Mesothelial cell of epicardium (in vitro differentiated cells): ENCODE measurements at places on chromosomes 12 and 14. TPM values are rescaled to one million over a fixed set of nuclear protein-coding genes. Genes with fewer than 3 reads are reported as not detected.

GRCh38 chr12:106722837-106723236, 51.6 kb upstream of the RIC8B start:
- DNase-seq = no peak

- no peak for DNase-seq
Observed at GRCh38 chr12:66288121-66288520, 14.2 kb upstream of the HELB start.

The GPATCH2L gene
- total RNA-seq = 74.9 to 83.1 TPM (median 80.7 TPM) in 3 replicates

DNA sequence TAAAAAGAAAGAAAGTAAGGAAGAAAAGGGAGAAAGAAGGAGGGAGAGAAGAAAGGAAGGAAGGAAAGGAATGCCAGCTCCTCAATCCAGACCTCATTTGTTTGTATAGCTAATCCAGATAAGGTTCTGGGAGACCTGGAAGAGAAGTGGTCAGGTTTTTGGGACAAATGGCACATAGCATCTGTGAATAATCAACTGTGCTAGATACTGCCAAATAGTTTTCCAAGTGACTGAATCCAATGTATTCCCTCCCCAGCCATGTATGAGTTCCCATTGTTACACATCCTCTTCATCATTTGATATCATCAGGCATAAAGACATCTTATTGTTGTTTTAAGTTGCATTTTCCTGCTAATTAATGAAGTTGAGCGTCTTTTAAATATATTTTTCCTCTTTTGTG, 18.6 kb upstream of the PTGR2 start:
- DNase-seq = no peak

DNA sequence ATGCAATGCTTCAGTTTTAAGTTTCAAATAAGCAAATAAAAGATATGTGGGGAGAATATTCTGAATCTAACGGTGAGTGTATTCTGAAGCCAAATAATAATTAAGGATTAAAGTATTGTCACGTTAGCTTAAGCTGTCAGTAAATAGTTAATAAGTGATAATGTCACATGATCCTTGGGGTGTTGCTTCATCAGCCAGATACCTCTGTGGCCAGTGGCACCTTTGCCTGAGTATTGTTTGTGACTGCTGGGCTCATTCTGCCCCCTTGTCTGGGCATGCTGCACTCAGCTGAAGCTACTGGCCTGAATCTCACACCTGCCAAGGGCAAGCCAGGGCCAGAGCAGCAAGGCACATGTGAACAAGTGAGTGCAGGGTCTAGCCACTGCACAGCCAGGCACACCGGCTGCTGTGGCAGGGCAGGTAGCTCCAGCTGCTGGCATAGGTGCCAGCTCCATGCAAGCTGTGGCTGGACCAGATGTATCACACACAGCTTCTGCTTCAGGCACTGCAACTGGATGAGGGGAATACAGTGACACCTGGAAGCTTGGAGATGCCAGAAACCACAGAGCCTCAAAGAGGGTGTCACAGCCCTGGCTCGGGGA, 739.7 kb downstream of the SLC6A15 start:
- no peak for DNase-seq

GRCh38 chr12:60070552-60070951, 474.7 kb downstream of the SLC16A7 start:
- DNase-seq = no peak

DNA sequence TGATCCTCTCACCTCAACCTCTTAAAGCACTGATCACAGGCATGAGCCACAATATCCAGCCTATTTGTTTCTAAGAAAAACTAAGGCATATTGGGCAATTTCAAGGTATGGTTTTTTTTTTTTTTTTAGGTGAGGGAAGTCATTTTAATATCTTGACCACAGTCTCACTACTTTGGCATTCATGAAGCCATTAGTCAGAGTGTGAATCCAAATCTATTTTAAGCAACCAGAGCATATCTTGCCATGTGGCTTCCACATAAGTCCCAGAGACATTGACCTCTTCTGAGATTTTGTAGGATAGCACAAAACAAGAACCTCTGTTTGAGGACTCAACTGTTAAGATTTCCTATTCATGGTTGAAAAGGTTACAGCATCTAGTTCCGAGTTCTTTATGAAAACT, 130.3 kb upstream of the RBM19 start:
- DNase-seq = no peak

- no peak for DNase-seq
Observed at GRCh38 chr12:109307051-109307450, 2.0 kb downstream of the FOXN4 start.

The STXBP6 gene
- total RNA-seq = 14.5 to 19.2 TPM (median 16.6 TPM) in 3 replicates

The PTPRO gene
- total RNA-seq = 2.1 to 4.3 TPM (median 2.6 TPM) in 3 replicates

DNA sequence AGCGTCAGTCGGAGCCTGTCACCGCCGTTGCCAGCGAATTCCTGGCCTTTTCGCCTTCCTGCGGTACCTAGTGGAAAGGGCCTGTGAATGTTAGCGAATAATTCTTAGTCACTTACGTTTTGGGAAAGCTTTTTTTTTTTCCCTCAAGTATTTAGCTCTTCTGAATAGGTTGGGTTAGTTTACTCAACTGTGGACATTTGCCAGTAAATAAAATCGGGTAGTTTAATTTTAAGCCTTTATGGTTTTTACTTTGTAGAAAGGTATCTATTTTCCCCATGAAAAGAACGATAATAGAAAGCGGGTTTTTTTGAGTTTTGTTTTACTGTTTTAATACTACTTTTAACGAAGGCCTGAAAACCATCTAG, 1.7 kb downstream of the YY1 start:
- no peak for DNase-seq

DNA sequence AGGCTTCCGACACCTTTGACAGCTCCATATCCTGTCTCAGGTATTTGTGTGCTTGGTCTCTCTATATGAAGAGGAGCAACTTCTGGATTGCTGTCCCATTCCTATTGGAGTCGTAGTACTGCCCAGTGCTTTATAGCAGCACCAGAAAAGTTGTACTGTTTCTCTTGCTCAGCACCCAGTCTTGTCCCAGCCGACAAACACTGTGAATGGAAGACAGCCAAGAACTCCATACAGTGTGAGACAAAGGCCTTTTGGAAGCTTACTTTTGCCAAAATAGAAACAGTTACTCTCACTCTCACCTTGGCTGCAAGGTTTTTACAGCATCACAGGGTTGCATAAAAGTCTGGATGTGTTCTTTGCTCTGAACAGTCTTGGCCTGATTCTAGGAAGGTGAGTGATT, 105.3 kb downstream of the TGFB3 start:
- no peak for DNase-seq

The ACTR10 gene
- total RNA-seq = 62.2 to 71.5 TPM (median 67.1 TPM) in 3 replicates

DNA sequence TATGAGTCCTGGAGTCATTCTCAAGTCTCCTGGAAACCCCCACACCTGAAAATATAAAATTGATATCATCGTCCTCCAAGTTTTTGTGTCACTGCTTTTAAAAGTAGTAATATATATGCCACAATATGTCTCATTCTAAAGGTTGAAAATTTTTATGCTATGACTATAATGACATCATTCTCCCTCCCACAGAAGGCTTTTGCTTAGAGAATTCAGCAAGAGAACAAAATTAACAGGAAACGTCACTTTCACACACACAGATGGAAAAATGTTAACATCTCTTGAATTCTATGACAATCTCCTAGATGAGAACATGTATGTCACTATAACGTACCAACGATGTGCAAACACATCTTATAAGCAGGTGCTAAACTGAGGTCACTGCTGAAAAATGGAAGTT, 498.3 kb downstream of the FOXG1 start:
- DNase-seq = no peak

GRCh38 chr12:70783455-70783854, 137.1 kb downstream of the PTPRR start:
- no peak for DNase-seq

The FAM90A1 gene
- 0.09 to 0.20 TPM in 2 of 3 replicates, not detected in the other for total RNA-seq

The GPRC5D gene
- total RNA-seq = not detected in 3 replicates

- DNase-seq = peak; percentile 73
Observed at GRCh38 chr14:74955229-74956026, at the start of gene PGF. Gene PGF, minus strand, starts transcription at chr14:74955597. Its CDS starts 355 bp downstream, at chr14:74955242.

DNA sequence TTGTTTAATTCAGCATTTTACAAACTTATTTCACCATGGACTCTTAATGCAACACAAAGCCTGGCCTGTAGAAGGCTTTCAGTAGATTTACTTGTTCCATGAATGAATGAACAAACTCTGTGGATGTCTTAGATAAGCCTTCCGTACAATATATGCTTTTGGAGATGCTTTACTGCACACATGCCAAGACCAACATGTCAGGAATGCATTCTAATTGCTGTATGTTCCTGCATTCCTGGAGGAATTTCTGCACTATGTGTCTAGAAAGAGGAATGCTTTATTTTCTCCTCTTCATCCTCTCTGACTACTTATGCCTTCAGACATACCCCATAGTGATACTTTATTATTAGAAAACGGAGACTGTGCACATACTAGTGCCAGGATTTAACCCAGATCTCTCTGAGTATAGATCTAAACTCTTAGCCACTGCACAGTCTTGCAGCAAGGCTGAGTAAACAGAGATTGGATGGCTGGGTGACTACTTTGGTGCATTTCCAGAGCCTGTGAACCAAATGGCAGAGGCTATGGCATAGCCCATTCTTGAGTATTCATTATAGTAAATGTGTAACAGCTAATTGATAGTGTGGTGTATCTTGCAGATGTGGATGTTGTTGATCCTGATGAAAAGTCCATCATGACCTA, 108.2 kb downstream of the SYNE2 start:
- DNase-seq = no peak

The E2F7 gene
- total RNA-seq = 6.9 to 8.2 TPM (median 7.7 TPM) in 3 replicates

- no peak for DNase-seq
Observed at GRCh38 chr12:46628176-46628575, 197.6 kb downstream of the SLC38A4 start.

DNA sequence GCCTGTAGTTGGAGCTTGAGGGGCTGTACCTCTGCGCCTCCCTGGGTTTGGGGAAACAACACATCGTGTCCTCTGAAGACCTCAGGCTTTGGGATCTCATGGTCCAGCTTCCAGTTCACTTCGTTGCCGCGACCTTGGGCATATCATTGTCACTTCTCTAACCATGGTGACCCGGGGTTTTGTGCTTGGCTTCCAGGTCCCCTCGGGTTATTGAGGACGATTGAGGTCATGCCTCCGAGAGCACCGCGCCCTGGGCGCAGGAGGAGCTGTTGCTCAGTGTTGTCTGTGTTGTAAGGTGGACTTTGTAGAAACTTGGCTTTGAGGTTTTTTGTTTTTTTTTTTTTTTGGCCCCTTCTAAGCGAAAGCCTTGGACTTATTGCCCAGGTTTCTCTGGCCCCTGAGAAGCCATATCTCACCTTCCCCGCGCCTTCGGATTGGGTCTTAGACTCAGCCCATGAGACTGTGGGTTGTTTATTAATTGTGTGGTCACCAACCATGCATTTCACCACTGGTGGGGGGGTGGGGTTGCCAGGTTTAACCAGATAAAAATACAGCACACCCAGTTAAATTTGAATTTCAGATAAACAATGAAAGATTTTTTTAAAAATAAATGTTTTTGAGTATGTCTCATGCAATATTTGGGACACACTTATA, 2.6 kb downstream of the BCL7A start:
- DNase-seq = no peak

The OR4E1 gene
- not detected in 3 replicates for total RNA-seq

GRCh38 chr12:90512518-90512917, 442.5 kb downstream of the CCER1 start:
- no peak for DNase-seq

GRCh38 chr14:23123419-23123818, 4.4 kb upstream of the CEBPE start:
- no peak for DNase-seq

The TMEM132C gene
- 24.2 to 26.0 TPM (median 25.5 TPM) in 3 replicates for total RNA-seq

GRCh38 chr12:107478881-107479280, 206.7 kb upstream of the PWP1 start:
- DNase-seq = no peak

The CACNA1C gene
- 29.8 to 33.6 TPM (median 31.2 TPM) in 3 replicates for total RNA-seq

DNA sequence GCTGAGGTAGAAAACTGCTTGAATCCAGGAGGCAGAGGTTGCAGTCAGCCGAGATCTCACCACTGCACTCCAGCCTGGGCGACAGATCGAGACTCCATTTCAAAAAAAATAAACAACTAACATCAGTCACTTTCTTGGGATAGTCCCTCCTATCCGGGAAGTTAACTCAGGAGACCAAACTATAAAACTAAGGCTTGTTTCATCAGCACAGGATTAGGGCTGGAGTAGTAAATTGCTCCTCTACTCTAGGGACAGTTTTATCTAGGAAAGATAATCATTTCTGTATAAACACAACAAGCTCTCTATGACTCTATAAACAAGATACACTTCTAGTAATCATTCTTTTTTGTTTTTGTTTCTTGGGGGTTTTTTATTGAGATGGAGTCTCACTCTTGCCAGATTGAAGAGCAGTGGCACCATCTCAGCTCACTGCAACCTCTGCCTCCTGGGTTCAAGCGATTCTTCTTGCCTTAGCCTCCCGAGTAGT, 11.7 kb downstream of the RPS26 start:
- no peak for DNase-seq

DNA sequence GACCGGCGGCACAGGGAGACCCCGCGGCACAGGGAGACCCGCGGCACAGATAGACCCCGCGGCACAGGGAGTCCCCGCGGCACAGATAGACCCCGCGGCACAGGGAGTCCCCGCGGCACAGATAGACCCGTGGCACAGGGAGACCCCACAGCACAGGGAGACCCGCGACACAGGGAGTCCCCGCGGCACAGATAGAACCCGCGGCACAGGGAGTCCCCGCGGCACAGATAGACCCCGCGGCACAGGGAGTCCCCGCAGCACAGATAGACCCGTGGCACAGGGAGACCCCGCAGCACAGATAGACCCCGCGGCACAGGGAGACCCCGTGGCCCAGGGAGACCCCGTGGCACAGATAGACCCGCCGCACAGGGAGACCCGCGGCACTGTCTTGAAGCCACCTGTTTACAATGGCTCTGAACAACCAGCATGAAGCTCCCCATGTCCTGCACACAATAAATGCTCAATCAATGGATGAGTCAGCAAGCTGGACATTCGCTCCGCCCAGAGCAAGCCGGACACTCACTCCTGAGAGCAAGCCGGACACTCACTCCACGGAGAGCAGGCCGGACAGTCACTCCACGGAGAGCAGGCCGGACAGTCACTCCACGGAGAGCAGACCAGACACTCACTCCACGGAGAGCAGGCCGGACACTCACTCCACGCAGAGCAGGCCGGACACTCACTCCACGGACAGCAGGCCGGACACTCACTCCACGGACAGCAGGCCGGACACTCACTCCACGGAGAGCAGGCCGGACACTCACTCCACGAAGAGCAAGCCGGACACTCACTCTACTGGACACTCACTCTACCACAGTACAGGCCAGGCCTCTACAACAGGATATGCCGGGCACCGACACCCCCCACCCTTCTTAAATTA, 121.9 kb downstream of the RFLNA start:
- no peak for DNase-seq

- no peak for DNase-seq
Observed at GRCh38 chr14:103702497-103703432, 12.5 kb downstream of the XRCC3 start.

The FIGNL2 gene
- total RNA-seq = 4.8 to 5.2 TPM (median 5.2 TPM) in 3 replicates

The CPNE6 gene
- not detected in 3 replicates for total RNA-seq

DNA sequence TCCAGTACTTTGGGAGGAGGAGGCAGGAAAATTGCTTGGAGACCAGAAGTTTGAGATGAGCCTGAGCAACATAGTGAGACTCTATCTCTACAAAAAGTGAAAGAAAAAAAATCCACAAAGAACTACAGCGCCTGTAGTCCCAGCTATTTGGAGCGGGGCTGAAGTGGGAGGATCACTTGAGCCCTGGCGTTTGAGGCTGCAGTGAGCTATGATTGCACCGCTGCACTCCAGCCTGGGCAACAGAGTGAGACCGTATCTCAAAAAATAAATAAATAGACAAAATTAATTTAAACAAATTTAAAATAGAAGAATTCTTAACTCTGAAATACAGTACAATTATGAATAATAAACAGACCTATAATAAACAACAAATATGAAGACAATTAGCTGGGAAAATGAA, 40.9 kb downstream of the ATL1 start:
- no peak for DNase-seq
